ENCODE measurements at places on chromosomes 4 and X.

- no peak for DNase-seq
Measured at GRCh38 chr4:3295837-3296624, 3.2 kb downstream of the RGS12 start.

DNA sequence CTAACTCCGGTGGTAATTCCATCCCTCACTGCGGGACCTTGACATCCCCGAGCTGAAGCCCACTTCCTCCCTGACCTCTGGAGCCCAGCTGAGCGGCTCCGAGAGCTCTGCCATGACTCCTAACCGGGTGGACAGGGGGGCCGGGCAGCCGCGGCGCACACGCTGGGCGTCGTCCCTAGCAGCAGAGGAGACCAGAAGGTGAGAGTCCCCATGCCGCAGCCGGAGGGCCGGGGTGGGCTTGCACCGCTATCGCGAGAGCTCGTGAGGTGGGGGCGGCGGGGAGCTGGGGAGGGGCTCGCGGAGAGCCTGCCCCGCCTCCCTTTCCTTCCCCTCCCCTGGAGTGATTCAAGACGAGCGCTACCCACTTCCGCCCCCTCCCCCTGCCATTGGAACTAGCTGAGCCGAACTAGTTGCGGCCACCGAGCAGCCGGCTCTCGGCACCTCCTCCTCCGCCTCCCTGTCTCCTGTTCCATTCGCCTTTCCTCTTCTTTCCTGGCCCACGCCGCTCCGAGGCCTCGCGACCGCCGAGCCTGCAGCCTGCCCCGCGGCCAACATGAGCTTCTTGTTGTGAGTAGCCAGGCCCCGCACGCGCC, at the start of gene MOB1B:
TSS of gene MOB1B (plus strand) at position 386 of the 593 bp plus-strand sequence. CDS start at position 554, 168 bp downstream.
- peak; percentile 58 for DNase-seq

GRCh38 chrX:132270021-132270420, 50.8 kb upstream of the RAP2C start:
- DNase-seq: no peak

- no peak for DNase-seq
Measured at GRCh38 chr4:163703251-163703650, 208.8 kb downstream of the TMA16 start.

GRCh38 chr4:177451108-177451500, 8.9 kb upstream of the AGA start:
- no peak for DNase-seq

DNA sequence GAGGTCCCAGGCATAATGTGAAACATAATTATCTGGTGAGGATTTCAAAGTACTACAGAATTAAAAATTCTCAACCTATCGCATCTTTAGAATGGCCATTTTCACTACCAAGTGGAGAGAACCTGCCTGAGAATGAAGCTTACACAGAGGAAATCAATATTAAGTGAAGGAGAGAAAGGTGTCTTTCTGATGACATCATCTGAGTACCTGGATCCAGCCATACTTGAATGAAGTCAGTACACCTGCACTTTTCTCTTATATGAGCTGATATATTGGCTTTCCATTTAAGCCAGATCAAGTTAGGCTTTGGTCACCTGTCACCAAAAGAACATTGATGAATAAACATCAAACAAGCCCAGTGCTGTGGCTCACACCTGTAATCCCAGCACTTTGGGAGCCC, 118.9 kb upstream of the MED14 start:
- DNase-seq: no peak

DNA sequence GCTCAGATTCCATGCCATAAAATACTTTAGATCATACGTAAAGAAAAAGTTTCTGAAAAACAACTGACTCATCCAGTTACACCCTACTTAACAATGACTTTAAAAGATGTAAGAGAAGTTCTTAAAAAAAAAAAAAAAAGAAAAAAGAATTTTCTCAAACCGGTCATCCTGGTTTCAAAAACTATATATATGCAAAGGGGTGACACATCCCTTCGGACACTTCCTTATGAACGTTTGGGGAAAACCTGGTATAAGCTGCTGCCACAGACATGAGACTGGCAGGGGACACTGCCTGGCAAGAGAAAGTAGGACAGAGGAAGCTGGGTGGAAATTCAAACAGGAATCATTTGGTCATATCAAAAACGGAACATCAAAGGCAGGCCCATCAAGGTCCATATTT, 81.2 kb upstream of the PRSS48 start:
- DNase-seq: no peak

- no peak for DNase-seq
Measured at GRCh38 chr4:155787113-155787710, 28.4 kb downstream of the GUCY1B1 start.

DNA sequence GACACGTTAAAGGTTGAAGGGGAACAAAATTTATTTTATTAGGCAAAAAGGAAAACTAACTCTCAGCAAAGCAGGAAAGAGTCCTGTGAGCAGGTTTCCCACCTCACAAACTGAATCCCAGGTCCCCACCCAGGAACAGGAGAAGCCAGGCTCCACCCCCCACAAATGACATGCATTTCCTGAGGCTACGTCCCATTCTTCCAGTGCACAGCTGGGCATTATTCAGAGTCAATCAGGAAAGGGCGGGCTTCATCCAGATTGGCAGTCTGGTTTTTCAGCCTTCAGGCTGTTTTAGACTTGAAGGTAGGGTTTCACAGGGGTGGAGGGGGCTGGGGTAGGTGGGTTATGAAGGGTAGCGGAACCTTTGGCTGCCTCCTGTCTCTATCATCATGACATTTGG, 11.9 kb upstream of the ASIC5 start:
- no peak for DNase-seq

DNA sequence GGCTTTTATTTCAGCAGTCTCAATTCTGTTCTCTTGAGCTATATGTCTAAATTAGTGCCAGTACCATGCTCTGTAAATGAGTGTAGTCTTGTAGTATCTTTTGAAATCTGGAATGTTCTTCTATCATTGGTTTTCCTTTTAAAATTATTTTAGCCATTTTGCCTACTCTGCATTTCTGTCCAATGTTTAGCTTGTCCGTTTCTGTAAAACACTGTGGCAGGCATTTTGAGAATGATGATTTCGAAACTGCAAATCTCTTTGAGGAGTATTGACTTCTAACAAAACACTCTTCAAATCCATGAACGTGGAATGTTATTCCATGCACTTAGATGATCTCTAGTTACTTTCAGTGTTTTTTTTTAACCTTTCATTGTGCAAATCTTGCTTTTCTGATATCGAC, 28.3 kb upstream of the PPP4R3C start:
- DNase-seq: no peak

DNA sequence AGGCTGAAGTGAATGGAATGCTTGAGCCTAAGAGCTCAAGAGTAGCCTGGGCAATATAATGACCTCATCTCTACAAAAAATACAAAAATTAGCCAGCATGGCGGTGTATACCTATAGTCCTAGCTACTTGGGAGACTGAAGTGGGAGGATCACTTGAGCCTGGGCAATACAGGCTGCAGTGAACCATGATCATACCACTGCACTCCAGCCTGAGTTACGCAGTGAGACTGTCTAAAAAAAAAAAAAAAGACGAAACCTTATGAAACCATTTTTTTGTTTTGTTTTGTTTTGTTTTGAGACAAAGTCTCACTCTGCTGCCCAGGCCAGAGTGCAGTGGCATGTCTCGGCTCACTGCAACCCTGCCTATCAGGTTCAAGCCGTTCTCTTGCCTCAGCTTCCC, 36.9 kb downstream of the TLR10 start:
- DNase-seq: no peak

GRCh38 chrX:65985922-65986588, 53.8 kb downstream of the VSIG4 start:
- peak; percentile 9 for DNase-seq

GRCh38 chr4:36213977-36214376, 30.3 kb downstream of the ARAP2 start:
- no peak for DNase-seq

DNA sequence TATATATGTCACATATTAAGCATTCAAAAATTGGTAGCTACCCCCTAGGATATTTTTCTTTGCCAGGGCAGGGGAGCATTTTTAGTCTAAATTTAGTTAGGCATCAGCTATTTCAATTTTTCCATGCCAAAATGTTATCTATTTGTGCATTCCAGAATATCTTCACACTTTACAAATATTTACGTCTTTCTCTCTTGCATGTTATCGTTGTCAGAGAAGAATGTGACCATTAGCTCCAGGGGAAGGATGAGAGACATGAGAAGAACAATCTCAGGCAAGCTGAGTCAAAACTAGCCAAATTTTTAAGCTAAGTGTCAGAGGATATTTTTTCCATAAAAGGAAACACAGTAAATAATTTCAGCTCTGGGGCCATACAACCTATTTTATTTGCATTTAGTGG, 885.0 kb upstream of the EPHA5 start:
- DNase-seq: no peak

DNA sequence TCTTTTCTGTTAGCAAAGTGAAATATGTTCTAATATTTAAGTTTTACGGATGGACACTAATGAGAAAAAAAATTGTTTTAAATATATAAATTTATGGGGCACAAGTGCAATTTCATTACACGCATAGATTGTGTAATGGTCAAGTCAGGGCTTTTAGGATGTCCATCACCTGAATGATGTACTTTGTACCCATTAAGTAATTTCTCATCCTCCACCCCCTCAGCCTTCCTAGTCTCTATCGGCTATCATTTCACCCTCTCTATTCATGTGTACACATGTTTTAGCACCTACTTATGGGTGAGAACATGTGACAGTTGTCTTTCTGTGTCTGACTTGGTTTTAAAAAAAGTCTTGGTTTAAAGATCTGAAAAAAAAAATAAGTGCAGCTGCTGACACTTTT, 616.0 kb downstream of the IQCM start:
- DNase-seq: no peak

- DNase-seq: no peak
Measured at GRCh38 chr4:130110770-130111169, 1014.8 kb downstream of the C4orf33 start.

- no peak for DNase-seq
Measured at GRCh38 chr4:2411786-2412510, 6.5 kb downstream of the ZFYVE28 start.

- DNase-seq: no peak
Measured at GRCh38 chrX:24380262-24381187, 20.1 kb downstream of the SUPT20HL1 start.

GRCh38 chr4:156837625-156838345, 133.8 kb downstream of the PDGFC start:
- DNase-seq: no peak

GRCh38 chr4:186032259-186032658, 36.7 kb upstream of the TLR3 start:
- DNase-seq: no peak

- no peak for DNase-seq
Measured at GRCh38 chrX:74318672-74319071, 14.7 kb downstream of the ZCCHC13 start.

- DNase-seq: no peak
Measured at GRCh38 chr4:81455897-81456296, 15.8 kb downstream of the RASGEF1B start.

GRCh38 chrX:10851809-10852208, 231.4 kb upstream of the MID1 start:
- DNase-seq: no peak

- DNase-seq: no peak
Measured at GRCh38 chr4:13164783-13165331, 319.3 kb downstream of the RAB28 start.

DNA sequence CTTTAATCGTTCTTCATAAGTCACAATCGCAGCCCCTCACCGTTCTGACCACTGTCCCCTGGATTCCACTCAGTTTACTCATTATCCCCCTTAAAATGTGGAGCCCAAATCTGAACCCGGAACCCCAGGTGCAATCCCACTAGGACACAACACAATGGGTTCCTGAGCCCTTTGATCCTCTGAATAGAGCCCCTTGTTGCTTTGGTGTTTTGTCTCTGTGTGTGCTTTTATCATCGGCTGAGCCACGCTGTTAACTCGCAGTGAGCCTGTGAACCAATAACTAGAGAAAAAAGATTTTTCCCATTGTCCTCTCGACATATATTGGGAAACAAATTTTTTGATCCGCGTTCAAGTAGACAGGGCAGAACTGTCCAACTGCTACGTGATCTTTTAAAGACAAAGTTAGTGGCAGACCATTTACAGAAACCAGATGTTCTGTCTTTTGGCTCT, 617 bp upstream of the PDHA1 start:
- DNase-seq: no peak

- no peak for DNase-seq
Measured at GRCh38 chr4:78510108-78510507, 41.5 kb upstream of the ANXA3 start.

GRCh38 chr4:23773884-23774636, 115.8 kb downstream of the PPARGC1A start:
- no peak for DNase-seq

- DNase-seq: no peak
Measured at GRCh38 chr4:10273030-10273429, 156.4 kb upstream of the WDR1 start.

GRCh38 chrX:97030947-97031346, 147.2 kb downstream of the RPA4 start:
- no peak for DNase-seq

- no peak for DNase-seq
Measured at GRCh38 chr4:25633541-25633940, 22.1 kb upstream of the SLC34A2 start.

GRCh38 chrX:136354201-136354600, 53.4 kb downstream of the ADGRG4 start:
- no peak for DNase-seq

DNA sequence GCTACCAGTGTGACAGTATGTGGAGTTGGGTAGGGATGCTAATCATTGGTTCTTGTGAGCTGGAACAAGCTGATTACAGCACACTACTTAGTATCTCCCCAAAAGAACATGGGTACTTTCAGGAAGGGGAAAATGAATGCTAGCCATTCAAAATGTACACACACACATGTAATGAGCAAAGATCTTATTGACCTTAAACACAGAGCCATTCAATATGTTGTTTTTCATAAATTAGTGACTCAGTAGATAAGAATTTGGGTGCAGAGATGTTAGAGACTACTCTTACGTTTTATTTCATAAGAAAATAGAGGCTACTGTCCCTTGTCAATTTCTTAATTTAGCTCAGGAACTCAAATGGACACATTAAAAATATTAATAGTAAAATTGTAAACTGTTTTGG, 509.5 kb upstream of the ATOH1 start:
- no peak for DNase-seq

GRCh38 chrX:68995780-68996551, 167.1 kb downstream of the EFNB1 start:
- no peak for DNase-seq

GRCh38 chr4:95466791-95467190, 82.0 kb downstream of the UNC5C start:
- DNase-seq: no peak

- DNase-seq: no peak
Measured at GRCh38 chr4:89784686-89785231, 52.2 kb downstream of the SNCA start.

- no peak for DNase-seq
Measured at GRCh38 chr4:70842761-70843435, 3.2 kb upstream of the GRSF1 start.

GRCh38 chr4:126004941-126005340, 690.2 kb downstream of the FAT4 start:
- no peak for DNase-seq
